ENCODE measurements at places on chromosomes 5 and 9. TPM values are rescaled to one million over a fixed set of nuclear protein-coding genes. Genes with fewer than 3 reads are reported as not detected.

MEIKIN gene
- not detected for total RNA-seq

DNA sequence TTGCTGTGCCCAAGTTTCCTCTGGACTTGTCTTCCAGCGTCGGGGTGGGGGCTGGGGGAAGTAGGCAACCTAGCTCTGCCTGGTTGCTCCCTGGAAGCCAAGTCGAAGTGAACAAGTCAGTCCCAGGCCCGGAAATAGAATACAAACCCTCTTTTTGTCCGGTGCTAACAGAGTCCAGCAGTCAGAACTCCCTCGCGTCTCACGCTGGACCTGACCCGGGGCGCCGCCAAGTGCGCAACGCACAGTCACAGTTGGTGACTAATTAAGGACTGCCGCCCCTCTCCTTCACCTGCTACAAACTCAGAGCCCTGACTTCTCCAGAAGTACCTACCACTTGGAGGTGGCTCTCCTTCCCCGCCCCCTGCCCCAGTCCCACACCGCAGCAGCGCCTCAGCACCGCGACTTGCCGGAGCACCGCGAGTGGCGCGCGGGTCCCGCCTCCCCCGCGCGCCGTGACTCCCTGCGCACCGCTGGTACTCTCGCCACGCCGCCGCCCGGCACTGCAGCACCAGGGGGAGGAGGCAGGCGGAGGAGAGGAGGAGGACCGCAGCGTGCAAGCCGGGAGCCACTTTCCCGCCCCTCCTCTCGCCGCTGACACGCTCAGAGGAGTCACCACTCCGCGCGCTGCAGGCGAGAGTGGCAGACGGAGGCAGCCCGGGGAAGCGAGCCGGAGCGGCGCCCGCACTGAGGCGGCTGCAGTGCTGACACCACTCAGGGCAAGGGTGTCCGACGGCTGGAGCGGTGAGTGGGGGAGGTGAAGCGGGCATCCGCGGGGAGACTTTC lies at the start of gene SV2C:
Gene SV2C, plus strand, starts transcription at position 612 of the 783 bp plus-strand sequence. CDS start 48,368 bp downstream, outside the sequence.
- no peak for DNase-seq

DNA sequence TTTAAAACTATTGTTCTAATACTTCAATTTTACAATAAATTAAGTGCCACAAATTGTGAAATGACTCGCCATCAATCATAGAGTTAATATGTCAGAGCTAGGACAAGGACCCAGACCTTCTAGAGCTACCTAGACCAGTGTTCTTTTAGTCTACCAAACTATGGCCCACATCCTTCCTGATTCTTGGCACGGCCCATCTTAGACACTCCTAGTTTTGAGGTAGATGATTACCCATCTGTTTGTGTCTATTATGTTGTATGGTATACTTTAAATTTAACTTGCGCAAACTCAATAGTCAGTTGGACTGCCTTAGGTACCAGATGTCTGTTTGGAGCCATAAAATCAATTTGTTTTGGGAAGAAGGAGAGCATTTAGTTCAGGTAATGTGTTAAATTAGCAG lies 17.5 kb downstream of the CDC26 start:
- no peak for DNase-seq

TMEM8B gene
- total RNA-seq, result 4.4 TPM

TICAM2 gene
- total RNA-seq, result 2.1 TPM

GRCh38 chr9:68705531-68706362 lies 707 bp downstream of the PIP5K1B start:
- peak; percentile 45 for DNase-seq

DNA sequence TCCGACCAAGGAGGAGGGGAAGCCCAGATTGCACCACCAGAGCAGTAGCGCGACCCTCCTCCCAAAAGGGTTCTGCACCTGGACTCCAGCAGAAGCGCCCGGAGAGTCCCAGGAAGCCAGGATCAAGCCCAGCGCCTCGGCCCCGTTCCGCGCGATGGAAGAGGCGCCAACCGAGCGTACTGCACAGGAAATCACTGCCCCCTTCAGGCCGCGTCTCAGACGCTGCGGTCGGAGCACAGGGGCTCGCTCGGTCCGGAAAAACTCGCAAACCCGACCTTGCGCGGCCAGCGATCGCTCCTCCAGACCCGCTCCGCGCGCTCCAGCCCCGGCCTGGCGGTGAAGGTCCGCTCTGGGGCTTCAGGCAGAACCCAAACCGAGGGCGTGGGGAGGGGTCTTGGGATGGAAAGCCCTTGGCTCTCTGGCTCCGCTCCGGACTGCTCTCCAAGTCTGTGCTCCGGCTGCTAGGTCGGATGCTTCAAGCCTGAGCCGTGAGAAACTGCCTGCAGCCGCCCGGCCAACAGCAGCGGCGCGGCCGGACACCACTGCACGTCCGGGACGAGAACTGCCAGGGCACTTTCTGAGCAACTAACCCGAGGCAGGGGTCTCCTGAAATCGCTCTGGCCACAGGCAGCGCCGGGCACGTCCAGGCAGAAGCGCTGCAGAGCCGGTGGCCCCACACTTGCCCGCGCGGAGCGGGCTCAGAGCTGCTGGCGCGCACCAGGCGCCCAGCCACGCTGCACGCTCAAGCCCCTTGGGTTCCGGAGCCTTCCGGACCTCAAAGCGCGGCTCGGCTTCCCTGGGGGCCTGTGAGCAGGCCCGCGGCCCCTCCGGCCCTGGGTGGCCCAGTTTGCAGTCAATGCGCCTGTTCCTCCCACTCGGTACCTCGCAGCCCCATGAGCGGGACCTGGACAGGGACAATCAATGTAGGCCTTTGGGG lies 1.3 kb downstream of the GABBR2 start:
- no peak for DNase-seq

NMUR2 gene
- not detected for total RNA-seq

DNA sequence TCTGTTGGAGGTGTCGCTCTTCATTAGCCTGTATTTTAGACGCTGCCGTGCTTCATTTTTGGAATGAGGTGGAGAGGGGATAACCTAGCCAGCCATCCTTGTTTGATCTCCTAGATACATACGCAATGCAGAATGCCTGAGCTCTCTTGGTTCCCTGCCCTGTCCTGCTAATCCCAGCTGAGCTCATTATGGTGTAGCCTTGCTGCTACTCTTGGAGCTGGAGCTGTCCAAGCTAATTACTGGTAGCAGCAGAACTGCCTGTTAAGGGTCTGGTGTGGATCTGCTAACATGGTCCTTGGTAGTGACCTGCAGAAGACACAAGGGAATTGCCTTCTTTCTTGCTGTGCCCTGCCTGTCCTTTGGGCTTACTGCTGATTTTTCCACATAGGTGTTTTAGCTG lies 207.9 kb downstream of the CNTLN start:
- no peak for DNase-seq

- DNase-seq, result no peak
Measured at GRCh38 chr5:28926422-28926821, 1888.0 kb upstream of the CDH9 start.

- no peak for DNase-seq
Measured at GRCh38 chr9:117268847-117269446, 145.9 kb downstream of the ASTN2 start.

LHX3 gene
- not detected for total RNA-seq

SLC36A2 gene
- not detected for total RNA-seq

GFPT2 gene
- total RNA-seq, result 0.78 TPM

ARHGEF37 gene
- total RNA-seq, result 6.5 TPM

DNA sequence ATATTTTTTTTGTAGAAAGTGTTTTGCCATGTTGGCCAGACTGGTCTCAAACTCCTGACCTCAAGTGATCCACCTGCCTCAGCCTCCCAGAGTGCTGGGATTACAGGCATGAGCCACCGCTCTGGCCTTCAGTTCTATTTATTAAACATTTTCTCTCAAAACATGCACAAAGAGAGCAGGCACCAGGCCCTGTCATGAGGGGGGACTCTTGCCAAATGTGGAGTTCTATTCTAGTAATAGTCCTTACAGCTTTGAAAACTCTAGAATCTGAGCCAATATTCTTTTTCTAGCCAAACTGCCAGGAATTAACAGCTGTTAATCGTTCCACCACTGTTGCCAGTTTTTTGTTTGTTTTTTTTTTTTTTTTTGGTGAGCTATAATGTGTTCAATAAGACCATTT lies 124.6 kb downstream of the TARS1 start:
- DNase-seq, result no peak

- DNase-seq, result no peak
Measured at GRCh38 chr9:21653091-21653490, 149.3 kb upstream of the MTAP start.

SERF1B gene
- 6.2 TPM for total RNA-seq

DNA sequence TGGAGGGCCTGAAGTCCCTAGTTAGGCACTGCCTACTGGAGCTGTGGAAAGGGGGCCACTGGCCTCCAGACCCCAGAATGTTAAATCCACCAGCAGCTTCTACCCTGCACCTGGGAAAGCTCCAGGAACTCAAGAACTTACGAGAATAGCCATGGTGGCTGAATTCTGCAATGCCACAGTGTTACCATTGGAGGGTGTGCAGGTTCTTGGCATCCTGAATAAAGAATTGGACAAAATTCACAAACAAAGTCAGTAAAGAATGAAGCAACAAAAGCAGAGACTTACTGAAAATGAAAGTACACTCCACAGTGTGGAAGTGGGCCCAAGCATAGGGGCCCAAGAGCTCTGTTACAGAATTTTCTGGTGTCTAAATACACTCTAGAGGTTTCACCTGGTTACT lies 107.0 kb downstream of the PRDM9 start:
- peak; percentile 48 for DNase-seq

DNA sequence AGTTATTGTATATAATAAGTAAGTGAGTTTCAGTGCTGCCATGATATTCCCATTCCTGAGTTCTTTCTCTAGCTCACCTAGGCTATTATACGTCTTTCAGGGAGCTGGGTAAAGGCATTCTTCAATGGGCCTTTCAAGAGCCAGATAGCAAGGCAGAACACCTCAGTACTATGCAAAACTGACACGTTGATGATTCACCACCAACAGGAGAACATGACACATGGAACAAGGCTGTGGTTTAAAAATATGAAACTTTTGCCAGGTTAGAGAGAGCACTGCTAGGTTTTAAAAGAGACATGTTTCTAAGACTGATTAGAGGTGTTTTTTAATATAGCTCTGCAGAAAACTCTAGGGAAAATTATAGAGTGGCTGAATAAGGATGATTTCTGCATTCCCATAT lies 95.9 kb downstream of the UGCG start:
- DNase-seq, result no peak
